ENCODE measurements at places on chromosomes 4 and X.

GRCh38 chr4:181855307-181855706 is 387.9 kb upstream of the TENM3 start:
- no peak for DNase-seq

DNA sequence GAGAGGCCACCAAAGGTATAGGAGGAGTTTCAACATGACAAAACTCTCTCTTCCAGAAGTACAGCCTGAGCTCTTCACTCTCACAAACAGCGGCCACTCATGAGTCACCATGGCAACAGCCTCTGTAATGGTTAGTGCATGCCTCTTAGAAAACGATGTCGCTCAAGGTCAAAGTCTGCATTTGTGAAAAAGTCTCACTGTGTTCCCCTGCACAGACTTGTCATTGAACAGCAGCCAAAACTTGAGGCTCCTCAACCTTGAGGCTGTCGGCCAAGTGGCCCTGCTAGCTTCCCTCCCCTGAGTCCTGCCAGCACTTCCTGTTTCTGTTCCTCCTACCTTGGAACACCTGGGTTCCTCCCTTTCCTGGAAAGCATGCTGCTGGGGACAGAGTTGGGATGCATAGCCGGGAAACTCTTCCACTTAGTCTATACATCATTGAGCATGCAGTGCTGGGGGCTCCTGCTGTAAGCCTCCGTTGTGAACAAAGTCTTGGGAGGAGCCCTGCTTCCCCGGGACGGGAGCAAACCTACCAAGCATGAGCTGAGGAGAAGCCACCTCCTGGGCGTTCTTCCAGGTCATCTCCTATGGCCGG is 66.6 kb downstream of the ING2 start:
- no peak for DNase-seq

GRCh38 chr4:151860561-151861093 is 99.8 kb upstream of the GATB start:
- DNase-seq = no peak

- no peak for DNase-seq
Observed at GRCh38 chr4:158915683-158916241, 146.9 kb downstream of the FNIP2 start.

GRCh38 chr4:110197529-110198042 is 829 bp downstream of the ELOVL6 start:
- DNase-seq = peak; percentile 6

- no peak for DNase-seq
Observed at GRCh38 chr4:90126805-90127204, 389 bp upstream of the CCSER1 start.

DNA sequence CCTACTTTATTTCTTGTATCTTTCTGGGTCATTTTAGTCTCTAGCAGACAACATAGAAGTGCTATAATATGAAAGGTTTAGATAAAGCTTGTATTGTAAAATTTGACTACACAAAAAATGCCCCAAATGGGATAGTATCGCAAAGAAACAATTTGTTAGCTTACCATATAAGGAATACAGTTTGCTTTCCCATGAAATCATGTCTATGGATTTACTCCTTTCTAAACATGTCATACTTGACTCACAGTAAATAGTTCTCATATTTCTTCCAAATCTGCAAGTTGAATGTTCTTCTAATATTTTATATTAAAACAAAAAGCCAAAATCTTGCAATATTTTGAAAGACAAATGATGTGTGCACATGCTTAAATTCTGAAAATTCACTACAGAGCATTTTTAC is 103.9 kb downstream of the PPA2 start:
- DNase-seq = no peak

GRCh38 chr4:53348046-53348445 is 17.8 kb downstream of the SCFD2 start:
- DNase-seq = no peak

DNA sequence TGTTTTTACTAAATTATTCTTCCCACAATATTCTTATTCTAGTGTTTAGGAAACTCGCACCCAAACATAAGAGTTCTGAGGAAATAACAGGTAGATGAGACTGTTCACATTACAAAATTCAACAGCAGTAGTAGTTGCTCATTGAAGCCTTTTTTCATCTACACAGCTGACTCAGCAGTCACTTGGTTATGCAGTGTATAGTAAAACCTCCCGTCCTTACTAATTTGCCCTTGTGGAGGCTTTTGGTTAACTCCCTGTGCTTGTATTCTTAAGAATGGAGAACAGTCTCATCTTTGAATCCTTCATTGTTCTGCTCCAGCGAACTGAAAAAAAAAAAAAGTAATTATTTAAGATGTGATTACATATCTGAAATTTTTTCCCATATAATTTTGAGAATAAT is 1716.6 kb downstream of the PCDH7 start:
- DNase-seq = no peak

DNA sequence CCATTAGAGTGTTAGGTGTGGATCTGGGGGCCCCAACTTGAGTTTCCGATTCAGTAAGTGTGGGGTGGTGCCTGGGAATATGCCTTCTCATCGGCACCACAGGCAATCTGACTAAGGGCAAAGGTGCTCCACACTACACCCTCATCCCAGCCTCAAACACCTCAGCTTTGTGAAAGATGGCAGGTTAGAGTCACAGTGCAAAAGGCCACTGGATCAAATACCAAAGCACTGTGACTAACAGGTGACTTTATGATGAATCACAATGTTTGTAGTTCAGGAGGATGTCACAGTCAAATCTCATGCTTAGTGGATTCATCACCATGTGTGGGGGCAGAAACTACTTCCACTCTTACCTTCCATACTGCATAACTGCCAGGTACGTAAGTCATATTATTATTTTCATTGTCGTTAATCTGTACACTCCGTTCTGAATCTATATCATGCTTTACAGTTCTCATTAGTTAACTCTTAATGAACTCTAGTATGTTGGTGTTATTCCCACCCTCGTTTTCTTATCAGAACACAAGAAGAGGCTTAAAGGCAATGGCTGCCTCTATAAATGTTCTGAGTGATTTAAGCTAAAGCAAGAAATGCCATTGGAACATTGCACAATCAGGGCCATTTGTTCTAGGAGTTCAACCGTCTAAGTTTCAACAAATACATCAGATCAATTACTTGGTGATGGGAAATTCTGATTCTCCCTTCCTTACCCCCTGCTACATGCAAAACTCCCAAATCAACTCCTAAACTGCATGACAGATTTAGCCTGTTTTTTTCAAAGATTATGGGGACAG is 50.2 kb downstream of the PRKG2 start:
- DNase-seq = no peak

GRCh38 chr4:82124365-82124764 is 249.4 kb downstream of the HNRNPD start:
- no peak for DNase-seq

DNA sequence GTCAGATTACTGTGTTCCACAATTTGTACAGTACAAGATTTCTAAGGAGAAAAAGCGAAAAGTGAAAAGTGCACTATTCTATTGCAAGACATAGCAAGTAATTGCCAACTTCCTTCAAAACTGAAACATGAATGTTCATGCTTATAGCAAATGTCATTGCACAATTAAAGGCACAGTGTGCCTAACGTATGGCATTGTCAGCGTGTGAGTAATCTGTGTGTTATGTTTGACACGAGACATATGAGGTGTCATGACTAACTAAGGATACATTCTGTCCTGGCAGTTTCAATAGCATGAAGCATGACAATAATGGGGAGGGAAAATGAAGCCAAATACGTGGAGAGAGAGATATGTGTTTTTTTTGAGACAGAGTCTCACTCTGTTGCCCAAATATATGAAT is 33.6 kb upstream of the TBC1D9 start:
- DNase-seq = no peak

DNA sequence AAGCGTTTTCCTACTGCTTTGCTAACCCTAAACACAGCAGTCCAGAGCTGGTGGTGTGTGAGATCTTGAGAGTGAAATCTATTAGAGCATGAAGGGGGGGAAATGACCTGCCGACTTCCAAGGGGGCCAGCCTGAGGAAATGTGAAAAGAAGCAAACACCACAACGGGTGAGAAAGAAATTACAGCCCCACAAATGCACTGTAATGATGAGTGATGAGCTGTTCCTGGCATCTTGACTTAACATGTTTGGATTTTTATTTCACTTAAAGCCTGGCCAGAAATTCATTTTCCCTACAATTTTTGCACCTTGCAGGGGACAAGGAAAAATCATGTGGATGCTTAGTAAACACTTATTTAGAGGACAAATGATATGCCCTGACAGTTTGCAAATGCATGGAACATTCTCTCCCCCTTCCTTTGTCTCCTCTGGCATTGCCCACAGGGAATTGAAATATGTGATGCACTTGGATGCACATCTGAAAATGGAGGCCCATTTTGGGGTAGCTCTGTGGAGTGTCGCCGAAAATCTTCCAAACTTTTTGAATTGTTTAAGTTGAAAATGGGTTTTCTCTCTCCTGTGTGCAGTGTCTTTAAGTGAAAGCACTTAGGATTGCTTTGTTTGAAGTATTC is 84.3 kb upstream of the TMEM150C start:
- no peak for DNase-seq

DNA sequence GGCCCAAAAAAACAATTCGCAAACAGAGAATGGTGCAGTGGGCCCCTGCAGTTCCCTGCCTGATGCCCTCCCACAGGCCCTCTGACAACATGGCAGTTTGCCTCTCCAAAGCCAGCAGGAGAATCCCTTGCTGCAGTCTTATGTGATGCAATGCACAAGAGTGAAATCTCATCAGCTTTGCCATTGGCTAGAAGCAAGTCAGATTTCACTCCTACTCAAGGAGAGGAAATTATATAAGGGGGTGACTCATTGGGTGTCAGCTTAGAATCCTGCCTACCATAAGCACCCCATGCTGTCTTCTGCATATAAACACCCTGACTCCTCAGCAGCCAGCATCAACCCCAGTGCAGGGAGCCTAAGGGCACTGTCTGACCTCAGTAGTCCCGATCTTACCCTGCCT is 157.3 kb upstream of the LDB2 start:
- no peak for DNase-seq

DNA sequence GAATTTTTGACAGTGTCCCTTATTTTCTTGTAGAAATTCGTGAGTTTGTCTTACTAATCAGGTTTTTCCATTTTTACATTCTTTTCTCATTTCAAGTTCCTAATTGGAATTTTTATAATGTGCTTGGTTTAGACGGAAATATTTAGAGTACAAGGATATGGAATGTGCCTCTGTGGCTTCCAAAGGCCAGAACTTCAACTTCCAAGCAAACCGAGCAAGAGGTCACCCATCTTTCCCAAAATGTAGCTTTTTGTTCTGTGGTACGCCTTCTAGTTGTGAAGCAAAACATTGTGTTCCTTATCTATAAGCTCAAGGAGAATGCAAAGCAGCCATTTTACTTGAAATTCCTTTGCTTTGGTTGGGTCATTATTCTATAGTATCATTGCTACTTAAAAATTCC is 212.8 kb upstream of the PACRGL start:
- no peak for DNase-seq

GRCh38 chr4:169724260-169724659 is 33.5 kb downstream of the HPF1 start:
- DNase-seq = no peak
